Activated CD8-positive, alpha-beta memory T cell treated with anti-CD3 and anti-CD28 coated beads for 48 hours (primary cell): ENCODE measurements at places on chromosomes 11 and 22.

DNA sequence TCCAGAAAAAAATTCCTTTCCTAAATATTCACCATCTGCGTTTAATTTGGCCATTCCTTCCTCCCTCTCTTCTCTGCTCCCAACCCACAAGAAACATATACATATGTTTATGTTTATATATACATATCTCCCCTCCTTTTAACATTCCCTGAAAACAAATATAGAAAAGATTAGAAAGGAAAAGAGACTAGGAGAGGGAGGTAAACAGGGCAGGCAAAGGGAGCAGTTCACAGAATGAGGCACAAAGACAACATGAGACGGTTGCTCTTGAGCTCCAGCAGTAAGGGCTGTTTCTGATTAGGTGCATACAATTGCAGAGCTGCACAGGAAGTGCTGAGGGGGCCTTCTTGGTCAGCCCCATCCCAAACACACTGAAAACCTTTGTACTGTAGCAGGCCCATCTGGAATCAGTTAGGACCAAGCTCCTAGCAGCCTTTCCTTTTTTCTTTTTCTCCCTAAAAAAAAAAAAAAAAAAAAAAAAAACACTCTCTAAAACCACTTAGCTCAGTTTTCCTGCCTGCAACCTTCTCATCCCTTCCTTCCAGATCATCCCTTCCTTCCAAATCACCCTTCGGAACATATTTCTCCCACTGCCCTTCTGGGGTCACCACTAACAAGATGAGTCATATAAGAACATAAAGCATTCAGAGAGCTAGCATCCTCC is 57.0 kb downstream of the RBFOX2 start:
- DNase-seq: no peak

- no peak for DNase-seq
Observed at GRCh38 chr22:39990686-39991085, 4.1 kb upstream of the FAM83F start.

- DNase-seq: no peak
Observed at GRCh38 chr22:37202001-37202555, 10.2 kb downstream of the SSTR3 start.

DNA sequence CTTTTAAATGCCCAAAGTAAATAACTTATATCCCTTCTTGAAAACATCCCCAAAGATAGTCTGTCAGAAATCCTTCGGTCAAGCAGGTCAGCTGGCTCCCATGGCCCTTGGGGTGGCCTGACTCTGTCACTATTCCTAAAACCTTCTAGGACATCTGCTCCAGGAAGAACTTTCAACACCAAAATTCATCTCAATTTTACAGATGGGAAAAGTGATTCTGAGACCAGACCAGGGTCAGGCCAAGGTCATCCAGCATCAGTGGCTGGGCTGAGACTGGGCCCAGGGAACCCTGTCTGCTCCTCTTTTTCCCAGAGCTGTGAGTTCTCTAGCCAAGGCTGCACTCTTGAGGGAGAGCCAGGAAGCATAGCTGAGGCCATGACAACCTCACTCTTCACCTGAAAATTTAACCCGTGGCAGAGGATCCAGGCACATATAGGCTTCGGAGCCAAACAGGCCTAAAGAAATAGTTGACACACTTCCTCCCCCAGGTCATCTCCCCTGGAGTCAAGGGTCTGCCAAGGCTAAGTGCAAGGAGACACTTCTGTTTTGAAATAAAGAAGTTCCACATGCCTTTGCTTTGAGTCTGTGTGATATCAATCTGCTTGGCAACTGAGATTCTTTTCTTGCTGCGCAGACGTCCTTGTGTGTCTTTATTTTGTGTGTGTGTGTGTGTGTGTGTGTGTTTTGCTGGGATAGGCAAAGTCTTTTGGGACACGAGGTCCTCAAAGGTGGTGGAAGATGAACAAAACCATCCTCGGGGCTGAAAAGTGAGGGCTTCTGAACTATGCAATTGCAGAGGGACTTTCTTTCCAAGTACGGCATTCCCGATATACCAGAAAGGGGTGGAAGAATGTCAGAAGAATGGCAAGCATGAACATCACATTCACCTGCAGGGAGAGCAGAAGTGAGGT is 16.8 kb upstream of the PRG2 start:
- DNase-seq: no peak

DNA sequence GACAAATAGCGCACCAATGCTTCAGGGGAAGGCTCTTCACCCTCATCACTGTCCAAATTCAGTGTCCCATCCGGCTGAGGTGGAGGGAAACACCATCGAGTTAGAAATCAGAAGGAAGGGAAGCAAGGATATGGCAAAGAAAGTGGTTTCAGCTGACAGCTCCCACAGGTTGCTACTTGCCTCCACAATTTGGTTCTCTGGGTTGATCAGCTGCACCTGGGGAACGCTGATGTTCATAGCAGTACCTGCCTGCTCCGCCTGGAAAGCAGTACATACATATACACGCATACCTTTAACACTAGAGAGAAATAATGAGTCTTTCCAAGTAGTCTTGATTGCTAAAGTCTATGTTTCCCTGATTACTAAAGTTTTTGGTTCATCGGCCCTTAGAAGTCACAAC is 37.8 kb upstream of the APOA1 start:
- no peak for DNase-seq

DNA sequence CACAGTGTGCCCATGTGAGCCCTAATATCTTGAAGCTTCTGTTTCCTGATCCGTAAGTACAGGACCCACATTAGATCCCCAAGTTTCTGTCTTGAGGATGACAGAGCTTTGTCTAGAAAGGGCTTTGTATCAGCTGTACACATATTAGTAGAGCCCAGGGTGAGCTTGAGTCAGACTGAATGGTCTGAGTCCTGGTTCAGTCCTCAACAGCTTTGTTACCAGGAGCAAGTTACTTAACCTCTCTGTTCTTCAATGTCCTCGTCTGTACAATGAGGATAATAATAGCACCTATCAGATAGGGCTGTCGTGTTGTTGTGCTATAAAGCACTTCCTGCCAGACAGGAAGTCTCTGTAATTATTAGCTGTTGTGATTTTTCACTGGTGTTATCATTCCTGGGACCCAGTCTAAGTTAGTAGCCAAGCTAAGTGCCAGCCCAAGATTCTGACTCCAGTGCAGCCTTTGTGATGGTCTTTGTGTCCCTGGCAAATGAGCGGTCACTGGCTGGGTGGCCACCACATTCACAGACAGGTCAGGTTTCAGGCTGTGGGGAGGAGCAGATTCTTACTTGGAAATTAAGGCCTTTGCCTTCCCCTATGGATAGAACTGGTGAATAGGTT is 6.8 kb downstream of the TOM1 start:
- DNase-seq: no peak

- no peak for DNase-seq
Observed at GRCh38 chr11:90204832-90205646, 17.8 kb downstream of the CHORDC1 start.

GRCh38 chr11:72831521-72832300 is 17.5 kb downstream of the ATG16L2 start:
- no peak for DNase-seq

GRCh38 chr11:77580712-77581337 is 8.9 kb upstream of the AQP11 start:
- DNase-seq: no peak

GRCh38 chr11:62345861-62346260 is 8.6 kb downstream of the ASRGL1 start:
- DNase-seq: no peak

DNA sequence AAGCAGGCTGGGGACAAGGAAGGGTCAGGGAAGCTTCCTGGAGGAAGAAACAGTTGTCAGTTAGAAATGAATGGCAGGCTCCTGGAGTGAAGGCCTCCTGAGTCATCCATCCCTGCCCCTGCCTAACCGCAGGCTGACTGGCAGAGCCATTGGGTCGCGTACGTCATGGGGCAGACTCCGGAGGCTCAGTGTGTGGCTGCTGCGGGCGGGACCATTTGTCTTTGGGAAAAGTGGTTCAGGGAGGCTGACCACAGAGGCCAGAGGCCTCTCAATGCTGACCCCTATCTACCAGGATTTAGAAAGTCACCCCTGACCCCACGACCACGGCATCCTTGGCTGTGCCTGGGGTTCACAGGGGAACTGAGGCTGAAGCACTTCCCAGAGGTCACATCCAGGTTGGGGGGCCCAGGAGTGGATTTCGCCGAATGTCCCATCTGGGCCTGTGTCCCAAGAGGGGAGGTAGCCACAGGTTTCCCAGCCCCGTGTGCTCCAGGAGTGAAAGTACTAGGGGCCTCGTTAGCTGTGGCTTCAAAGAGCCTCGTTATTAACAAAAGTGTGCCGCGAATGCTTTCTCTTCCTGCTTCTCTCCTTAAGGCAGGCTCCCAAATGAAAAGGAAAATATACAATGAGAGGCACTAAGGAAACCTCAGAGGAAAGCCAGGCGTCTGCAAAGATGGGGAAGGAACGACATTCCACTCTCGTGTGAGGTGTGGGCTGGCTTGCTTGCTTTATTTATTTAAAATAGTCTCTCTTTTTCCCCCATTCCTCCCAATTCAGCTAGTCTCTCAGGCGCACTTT is 58.9 kb downstream of the FLRT1 start:
- no peak for DNase-seq

GRCh38 chr11:12108875-12109453 is 1.4 kb upstream of the MICAL2 start:
- DNase-seq: no peak

DNA sequence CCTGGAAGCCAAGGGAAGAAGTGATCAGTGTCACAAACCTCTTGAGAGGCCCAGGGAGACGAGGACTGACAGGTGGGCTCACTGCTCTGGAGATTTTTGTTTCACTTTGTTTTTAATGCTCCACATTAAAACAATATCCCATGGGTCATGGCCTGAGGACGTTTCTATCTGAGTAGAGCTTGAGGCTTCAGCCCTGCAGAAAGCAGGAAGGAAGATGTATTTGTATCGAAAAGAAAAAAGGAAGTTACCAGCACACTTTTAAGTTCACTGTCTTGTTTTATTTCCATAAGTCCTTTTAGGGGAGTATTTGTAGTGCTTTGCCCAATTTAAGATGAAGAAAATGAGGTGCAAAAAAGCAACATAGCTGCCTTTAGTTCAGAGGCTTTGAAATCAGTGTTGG is 191.1 kb downstream of the GRIK4 start:
- DNase-seq: no peak

DNA sequence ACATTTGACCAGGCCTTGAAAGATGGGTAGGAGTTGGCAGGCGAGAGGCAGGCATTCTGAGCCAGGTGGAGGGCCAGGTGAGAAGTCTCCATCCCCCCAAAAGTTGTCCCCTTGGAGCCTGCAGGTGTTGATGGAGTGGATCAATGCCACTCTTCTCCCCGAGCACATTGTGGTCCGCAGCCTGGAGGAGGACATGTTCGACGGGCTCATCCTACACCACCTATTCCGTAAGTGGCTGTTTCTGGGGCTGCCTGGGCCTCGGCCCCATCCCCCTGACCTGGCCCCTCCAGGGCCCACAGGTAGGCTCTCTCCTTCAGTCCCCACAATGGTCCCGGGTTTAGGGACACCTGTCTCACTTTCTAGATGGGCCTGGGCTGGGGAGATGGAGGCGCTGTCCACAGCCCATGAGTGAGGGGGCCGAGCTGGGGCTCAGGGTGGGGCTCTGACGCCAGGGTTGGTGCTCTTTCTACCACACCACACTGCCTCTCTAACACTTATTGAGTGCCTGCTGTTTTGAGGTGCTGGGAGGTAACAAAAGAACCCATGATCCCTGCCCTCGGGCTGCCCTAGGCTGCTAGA is 7.0 kb downstream of the PARVG start:
- DNase-seq: no peak

GRCh38 chr22:49494555-49494954 is 333.1 kb downstream of the BRD1 start:
- no peak for DNase-seq

DNA sequence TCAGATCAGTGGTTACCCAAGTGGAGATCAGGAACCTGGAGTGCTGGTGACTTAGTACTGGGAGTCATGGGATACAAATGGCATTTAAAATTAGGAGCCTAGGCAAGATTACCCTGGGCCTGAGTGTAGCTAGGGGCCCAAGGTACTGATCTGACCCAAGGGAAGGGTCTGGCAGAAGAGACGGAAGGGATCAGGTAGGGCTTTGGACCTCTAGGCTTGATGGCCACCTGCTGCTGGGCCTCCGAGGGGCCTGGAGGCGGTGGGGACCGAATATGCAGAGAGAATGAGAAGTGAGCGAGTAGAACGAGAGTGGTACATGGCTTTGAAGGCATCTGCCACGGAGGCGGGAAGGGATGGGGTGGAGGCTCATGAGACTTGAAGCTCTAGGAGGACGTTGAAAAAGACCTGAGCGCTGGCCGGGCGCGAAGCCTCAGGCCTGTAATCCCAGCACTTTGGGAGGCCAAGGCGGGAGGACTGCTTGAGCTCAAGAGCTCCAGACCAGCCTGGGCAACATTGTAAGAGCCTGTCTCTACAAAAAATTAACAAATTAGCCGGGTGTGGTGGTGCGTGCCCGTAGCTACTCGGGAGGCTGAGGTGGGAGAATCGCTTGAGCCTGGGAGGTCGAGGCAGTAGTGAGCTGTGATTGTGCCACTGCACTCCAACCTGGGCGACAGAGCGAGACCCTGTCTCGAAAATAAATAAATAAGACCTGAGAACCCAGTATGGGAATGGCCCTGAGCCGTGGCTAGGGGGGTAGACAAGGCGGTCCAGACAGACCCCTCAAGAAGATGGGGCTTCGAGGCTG is 563 bp upstream of the PPIL2 start:
- DNase-seq: no peak

DNA sequence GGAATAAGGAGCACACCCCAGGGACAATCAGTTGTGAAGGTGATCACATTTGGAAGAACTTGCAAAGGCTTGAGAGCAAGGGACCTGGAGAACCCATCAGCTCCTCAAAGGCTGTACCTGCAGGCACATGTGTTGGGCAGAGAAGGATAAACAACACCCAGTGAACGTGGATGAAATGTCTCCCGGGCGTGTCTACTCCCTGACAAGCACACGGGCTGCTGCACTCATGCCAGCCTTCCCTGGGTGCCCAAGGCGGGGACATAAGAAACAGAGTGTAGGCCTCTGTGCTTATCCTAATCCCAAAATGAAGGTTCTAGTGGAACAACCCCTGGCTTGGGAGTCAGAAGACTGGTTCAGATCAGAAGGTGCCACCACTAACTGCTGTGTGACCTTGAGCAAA is 46.7 kb downstream of the DSCAML1 start:
- DNase-seq: no peak

DNA sequence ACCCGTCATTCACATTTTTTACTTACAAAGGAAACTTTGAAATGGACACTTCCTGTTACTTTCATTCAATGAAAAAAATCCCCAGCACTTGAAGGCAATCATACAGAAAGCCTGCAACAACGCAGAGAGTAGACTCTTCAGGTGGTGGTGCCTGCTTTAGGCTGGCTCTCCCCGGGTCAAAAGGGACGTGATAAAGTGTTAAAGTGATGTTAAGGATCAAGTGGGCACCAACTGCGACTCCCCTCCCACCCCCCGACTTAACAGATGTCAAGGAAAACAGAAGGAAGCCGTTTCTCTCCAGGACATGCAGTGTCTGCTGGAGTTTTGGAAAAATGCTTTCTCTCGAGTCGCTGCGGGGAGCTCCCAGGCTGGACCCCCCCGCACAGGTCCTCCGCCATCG is 414 bp upstream of the PNPLA3 start:
- no peak for DNase-seq

DNA sequence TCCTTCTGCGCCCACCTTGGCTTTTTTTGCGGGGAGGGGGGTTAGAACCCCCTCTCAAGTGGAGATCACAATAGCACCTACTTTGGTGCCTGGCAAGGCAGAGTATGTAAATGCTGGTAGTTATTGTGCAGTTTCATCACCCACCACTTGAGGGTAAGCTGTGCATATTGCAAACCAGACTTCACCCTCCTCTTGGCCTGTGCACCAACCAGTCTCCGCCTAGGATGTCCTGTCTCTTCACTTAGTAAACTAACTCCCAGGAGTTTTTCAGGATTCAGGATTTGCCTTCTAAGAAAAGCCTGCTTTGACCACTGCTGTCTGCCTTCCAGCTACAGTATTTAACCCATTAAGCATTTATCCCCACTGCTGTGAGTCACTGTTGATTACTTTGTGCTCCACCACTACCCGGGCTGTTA is 2.0 kb upstream of the UBXN1 start:
- no peak for DNase-seq
